ENCODE measurements at places on chromosomes 1 and 21. TPM values are rescaled to one million over a fixed set of nuclear protein-coding genes. Genes with fewer than 3 reads are reported as not detected.

CCDC181 gene
- not detected for total RNA-seq

ECM1 gene
- total RNA-seq, result 38.7 TPM

KLHDC9 gene
- 2.6 TPM for total RNA-seq

SLFNL1 gene
- 0.15 TPM for total RNA-seq
